Stimulated activated CD4-positive, alpha-beta T cell treated with anti-CD3 and anti-CD28 coated beads, Interleukin-12 subunit alpha, Interleukin-12 subunit beta, amount 100 ng/mL, for 48 hours (primary cell): ENCODE measurements at places on chromosomes 5 and 9.

DNA sequence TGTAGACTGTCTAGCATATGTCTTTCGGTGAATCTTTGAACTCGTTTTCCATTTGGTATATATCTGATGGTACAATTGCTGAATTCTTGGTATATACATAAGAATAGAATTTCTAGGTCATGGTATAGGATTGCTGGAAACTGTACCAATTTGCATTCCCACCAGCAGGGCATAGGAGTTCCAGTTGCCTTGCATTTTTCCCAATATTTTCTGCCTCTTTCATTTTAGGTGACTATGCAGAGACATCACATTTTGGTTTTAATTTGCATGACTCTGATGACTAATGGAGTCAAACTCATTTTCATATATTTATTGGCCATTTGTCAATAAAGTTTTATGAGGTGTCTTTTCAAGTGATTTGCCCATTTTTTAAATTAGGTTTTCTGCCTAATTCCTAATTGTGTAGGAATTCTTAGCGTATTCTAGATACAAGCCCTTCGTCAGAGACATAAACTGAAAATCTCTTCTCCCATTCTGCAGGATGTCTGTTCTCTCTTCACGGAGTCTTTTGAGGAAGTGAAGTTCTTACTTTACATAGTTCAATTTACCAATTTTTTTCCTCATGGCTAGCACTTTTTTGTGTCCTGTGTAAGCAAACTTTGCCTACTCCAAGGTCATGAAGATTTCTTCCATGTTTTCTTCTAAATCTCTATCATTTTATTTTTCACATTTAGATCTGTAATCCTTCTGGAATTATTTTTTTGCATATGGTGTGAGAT, 28.9 kb upstream of the PDCD1LG2 start:
- DNase-seq = no peak

- no peak for DNase-seq
Observed at GRCh38 chr9:112569186-112569585, 82.6 kb downstream of the KIAA1958 start.

GRCh38 chr5:54187694-54188093, 122.7 kb downstream of the ARL15 start:
- DNase-seq = no peak

DNA sequence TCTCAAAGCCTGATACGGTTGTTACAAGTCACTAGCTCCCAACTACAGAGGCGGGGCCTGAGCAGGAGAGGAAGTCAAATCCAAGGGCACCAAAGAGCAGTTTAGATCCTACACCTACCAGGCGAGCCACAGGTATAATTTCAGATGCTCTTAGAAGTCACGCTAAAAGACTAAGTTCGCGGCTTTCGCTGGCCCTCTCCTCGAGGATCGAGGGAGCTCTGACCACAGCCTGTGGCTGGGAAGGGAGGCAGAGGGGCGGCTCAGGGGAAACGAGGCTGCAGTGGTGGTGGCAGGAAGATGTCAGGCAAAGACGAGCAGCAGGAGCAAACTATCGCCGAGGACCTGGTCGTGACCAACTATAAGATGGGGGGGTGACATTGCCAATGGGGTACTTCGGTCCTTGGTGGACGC, 48.6 kb downstream of the SEMA4D start:
- DNase-seq = no peak
